ENCODE measurements at places on chromosomes 5 and 9.

- no peak for DNase-seq
Measured at GRCh38 chr9:133346021-133346785, 1.7 kb downstream of the MED22 start.

DNA sequence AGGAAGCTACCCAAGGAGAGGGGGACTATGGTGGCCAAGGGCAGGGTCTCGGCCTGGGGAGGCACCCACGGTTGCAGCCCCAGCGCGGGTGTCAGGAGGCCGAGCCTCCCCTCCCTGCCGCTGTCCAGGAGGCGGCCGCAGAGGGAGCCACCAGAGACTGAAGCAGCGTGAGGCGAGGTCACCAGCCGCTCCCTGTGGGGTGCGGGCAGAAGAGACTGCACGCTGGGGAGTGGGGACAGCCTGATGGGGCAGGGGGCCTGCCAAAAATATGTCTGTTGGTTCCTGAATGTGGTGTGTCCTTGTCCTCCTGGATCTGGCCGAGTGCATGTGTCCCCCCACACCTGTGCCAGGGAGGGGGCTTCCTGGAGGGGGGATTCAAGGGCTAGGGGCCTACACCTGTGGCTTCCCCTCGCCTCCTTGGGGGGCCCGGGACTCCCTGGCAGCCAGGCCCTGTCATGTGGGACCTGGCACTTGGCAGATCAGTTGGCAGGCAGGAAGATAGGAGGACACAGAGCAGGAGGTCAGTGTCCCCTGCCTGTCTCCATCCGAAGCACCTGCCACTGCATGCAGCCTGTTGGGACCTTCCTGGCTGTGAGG lies 131.2 kb downstream of the DAB2IP start:
- DNase-seq, result no peak

GRCh38 chr5:179177711-179178575 lies 117.8 kb downstream of the ZNF354C start:
- DNase-seq, result no peak

- DNase-seq, result no peak
Measured at GRCh38 chr5:37737326-37738056, 102.3 kb downstream of the GDNF start.

DNA sequence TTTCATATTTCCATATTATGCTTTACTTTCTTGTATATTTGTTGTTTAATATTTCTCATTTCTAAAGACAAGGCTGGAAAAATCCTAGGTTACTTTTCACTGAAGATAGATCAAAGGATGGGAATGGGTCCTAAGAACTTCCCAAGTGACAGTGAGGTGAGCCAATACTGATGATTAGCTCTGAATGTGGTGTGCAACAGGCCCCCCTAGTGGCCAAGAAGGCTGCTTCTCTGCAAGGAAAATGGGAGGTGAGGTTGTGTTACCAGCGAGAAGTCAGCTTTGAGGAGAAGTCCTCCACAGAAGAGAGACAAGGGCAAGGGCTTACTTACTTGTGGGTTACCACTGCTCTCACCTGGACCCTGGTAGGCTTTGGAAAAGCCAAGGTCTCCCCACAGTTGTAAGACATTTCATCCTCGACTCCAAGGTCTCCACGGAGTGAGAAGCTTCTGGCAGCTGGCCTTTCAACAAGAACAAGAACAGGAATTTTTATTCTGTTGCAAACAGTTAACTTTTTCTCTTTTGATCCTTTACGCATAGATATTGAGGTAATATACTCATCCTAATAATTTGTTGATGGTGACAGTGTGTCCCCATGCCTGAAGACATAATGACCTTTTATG lies 69.9 kb downstream of the MAMDC2 start:
- peak; percentile 77 for DNase-seq

GRCh38 chr9:69746859-69747560 lies 12.8 kb downstream of the PTAR1 start:
- DNase-seq, result no peak

DNA sequence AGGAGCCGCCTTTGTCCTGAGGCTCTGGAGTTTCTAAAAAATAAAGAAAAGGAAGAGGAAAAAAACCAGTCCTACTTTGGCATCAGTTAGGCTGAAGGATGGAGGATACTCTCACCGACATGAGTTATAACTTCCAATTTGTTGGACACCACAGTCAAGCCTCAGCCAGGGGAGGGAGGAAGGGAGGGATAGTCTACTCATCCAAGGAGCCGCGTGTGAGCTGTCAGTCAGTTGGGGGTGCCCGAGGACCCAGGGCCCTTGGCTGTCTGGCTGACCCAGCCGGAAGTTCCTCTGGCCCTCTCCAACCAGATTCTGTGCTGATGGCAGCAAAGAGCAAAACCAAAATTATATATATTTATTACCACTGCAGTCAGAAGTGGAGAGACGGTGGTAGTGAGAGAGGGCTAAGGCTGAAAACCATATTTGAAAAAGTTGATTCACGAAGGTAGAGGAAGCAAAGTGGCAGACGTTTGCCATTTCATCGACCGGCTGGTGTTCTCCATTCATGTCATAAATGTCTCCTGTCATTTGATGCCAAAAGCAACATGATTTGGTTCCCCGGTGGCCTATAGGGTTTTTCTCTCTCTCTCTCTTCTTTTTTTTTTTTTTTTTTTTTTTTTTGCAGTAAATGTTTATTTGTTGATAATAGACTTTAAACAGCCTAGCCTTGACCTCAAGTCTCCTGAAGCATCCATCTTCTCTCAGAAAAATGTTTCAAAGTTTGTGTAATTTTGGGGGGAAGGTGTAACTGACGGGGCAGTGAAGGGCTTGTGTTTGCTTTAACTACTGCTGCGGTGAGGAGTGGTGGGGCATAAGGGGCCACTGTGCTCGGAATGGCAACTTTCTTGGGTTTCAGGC lies 7.6 kb downstream of the LMX1B start:
- no peak for DNase-seq

DNA sequence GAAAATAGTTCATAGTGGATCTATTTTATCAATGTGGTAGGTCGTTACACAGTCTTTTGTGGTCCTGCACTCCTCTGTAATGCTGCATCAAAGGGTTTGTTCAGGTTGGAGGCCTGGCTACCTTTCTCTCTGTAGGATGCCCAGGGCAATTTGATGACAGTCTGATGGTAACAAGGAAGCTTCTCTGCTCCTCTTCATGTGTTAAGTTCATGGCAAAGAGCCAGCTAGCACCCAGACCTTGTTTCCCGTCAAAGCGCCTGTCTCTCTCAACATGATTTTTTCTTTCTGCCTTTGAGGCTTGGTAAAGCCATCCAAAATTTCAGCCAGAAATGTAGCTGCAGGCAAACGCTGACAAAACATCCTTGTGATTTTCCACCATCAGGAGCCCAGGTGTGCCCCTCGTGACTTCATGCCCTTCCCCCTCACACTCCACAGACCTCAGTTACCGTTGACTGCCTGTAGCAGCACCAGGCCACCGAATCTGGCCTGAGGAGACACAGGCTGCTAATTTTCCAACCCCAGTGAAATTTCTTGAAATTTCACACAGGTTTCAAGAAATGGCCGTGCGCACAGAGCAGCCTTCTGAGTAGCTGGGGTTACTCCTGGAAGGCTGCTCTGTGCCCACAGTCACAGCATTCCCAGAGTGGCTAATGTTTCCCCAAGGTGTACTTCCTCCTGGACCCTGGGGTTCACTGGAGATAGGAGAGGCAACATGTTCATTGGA lies 292.7 kb downstream of the CWC27 start:
- DNase-seq, result no peak

- DNase-seq, result no peak
Measured at GRCh38 chr5:178309271-178310013, 76.8 kb upstream of the PHYKPL start.

DNA sequence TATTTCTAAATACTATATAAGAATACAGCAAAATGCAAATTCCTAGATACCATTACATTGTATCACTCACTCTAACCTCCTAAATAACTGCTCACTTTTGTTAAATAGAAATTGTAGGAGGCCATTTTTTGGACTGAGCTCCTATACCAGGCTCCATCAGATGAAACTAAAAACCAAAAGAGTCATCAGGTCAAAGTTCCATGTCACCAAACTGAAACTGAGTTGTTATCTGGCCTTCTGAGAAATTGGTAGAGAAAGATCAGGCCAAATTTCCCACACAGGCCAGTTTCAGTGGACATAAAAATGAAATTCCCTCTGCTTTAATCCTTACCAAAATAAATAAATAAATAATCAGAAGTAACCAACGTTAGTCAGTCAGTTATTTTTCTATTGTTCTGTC lies 13.8 kb upstream of the SNX2 start:
- no peak for DNase-seq

DNA sequence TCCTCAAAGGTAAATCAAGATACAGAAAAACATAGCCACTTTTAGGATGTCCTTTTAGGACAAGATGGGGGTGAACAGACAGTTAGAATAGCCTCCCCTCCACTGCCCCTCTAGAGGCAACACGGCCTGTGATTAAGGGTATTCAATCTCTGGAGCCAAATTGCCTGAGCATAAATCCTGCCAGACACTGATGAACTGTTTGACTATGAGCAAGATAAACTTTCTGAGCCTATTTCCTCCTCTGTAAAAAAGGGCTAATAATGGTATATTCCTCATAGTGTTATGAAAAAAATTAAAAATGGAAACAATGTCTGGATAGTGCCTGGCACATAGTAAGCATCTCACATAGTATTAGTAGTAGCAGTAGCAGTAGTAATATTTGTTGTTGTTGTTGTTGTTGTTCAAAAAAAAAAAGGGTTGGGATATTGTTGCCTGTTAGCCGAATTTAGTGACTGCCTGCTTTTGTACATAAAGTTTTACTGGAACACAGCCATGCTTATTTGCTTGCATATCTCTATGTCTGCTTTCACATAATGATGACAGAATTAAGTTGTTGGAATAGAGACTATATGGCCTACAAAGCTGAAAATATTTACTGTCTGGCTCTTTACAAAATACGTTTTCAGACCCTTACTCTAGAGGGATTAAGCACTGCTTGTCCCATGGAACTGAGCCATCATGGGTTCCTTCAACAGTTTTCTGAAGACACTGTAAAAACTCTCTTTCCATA lies 536.3 kb downstream of the TLE4 start:
- no peak for DNase-seq

- no peak for DNase-seq
Measured at GRCh38 chr9:5893591-5894236, 3.0 kb downstream of the MLANA start.

- no peak for DNase-seq
Measured at GRCh38 chr5:156974328-156974727, 11.3 kb upstream of the TIMD4 start.

DNA sequence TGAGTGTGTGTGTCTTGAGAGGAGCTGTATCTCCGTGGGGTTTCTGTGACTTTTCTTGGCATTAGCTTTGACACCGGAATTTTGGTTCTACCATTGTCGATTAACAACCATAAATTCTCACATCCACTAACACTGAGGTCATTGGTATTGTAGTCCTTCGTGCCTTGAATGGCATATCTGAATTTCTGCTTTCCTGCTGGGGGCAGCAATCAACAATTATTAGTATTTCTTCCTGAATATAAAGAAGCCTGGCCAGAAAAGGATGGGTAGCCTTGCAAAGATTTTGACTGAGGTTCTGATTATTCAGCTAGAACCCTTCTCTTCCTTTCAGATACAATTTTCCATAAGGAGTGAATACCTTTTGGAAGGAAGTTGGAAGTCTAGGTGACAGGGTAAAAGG lies 33.5 kb upstream of the SHOC1 start:
- peak; percentile 55 for DNase-seq

DNA sequence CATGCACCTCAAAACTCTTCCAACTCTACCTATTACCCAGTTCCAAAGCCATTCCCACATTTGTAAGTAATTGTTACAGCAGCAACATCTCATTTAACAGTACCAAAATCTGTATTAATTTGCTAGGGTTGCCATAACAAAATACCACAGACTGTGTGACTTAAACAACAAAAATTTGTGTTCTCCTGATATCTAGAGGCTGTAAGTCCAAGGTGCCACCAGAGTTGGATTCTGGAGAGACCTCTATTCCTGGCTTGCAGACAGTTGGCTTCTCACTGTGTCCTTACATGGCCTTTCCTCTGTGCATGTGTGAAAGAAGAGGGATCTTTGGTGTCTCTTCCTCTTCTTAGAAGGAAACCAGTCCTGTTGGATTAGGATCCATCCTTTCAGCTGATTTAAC lies 203.8 kb upstream of the PIK3R1 start:
- DNase-seq, result no peak

GRCh38 chr9:131500939-131501541 lies 1.7 kb upstream of the POMT1 start:
- peak; percentile 71 for DNase-seq

DNA sequence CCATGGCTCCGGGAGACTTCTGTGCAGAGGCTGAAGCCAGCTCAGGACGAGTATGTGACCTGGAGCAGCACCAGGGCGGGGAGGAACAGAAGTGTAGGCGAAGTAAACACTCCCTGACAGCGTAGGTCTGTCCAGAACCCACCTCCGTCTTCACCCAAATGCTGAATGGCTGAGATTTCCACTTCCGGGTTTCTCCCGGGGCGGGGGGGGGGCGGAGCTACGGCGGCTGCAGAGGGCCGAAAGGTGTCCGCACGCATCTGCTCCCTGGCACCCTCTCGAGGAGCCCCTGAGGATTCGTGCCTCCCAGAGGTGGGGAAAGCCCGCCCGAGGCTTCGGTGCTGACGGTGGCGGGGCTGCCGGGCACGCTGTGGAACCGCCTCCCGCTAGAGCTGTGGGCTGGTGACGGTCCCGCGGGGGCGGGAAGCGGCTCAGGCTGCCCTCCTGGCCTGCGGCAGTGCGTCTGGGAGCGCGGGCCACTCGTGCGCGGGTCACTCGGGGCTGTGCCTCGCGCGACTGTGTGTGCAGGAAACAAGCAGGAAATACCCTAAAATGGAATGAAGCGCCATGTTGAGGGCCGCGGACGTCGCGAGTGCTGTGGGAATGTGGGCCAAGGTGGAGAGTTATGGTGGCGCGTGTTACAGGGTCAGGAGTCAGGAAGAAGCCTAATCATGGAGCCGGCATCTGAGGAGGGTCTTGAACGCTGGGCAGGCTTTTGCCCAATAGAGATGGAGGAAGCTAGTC lies 1425.4 kb downstream of the FOXD4L5 start:
- DNase-seq, result peak; percentile 0

DNA sequence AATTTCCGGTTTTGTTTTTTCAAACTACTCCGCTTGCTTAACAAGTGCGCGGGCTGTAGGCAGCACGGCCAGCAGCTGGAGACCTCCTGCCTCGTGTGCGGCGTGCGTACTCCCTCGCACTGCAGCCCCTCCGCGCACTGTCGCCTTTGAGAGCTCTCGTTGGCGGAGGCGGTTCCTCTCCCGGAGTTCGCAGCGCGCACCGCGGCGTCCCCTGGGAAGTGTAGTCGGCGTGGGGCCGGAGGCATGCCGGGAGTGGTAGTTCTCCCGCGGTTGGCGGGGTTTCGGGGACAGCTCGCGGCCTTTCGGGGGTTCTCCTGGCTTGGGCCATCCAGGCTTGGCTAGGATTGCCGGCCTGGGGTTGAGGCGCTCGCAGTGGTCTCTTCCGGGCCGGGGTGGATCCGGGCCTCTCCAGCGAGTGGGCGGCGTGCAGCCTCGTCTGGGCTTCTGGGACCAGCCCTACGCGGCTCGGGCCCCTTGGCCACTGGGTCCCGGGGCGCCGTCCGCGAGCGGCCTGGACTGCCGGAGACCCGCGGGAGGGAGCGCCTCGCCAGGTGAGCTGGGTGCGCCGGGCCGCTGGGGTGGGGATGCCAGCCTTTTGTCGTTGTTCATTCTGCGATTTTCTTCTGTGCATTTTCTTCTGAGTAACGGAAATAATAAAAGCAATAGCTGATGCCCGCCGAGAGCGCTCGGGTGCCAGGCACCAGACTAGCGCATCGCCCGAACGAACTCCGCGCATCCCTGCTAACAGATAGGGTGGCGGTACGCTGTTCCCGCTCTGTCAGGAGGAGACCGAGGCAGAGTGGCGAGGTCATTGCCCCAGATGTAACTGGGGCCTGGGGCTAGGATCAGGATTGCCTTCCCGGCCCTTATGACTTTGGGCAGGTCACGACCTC lies at the start of gene ZNF354C:
Gene ZNF354C (plus strand): TSS at position 258 of the 893 bp plus-strand sequence. CDS start 1,696 bp downstream, outside the sequence.
- peak; percentile 88 for DNase-seq

- DNase-seq, result peak; percentile 2
Measured at GRCh38 chr5:116626945-116627679, 52.5 kb upstream of the SEMA6A start.

- no peak for DNase-seq
Measured at GRCh38 chr5:57243286-57244137, 69.7 kb downstream of the GPBP1 start.

Data from fibroblast of mammary gland (primary cell).